ENCODE measurements at places on chromosomes 13 and 19. TPM values are rescaled to one million over a fixed set of nuclear protein-coding genes. Genes with fewer than 3 reads are reported as not detected.

The ZNF611 gene
- total RNA-seq = 6.9 TPM

The NAPSA gene
- 0.15 TPM for total RNA-seq

The CLEC17A gene
- not detected for total RNA-seq

The CNFN gene
- 1.1 TPM for total RNA-seq

The IGFLR1 gene
- total RNA-seq = 3.3 TPM

The ERICH6B gene
- total RNA-seq = not detected

The KMT5C gene
- total RNA-seq = 13.4 TPM

The CGB1 gene
- total RNA-seq = not detected

The LGALS7B gene
- total RNA-seq = not detected

The SERPINE3 gene
- 0.34 TPM for total RNA-seq

The SIGLEC10 gene
- total RNA-seq = not detected

The VSIG10L gene
- total RNA-seq = 1.4 TPM

The TEX26 gene
- total RNA-seq = not detected

The SHANK1 gene
- under 0.01 TPM for total RNA-seq

The ITM2B gene
- 185 TPM for total RNA-seq

The ZNF536 gene
- total RNA-seq = 2.5 TPM

The HSPB6 gene
- 1.8 TPM for total RNA-seq

The ANKRD24 gene
- total RNA-seq = 0.62 TPM

The BRD4 gene
- 17.1 TPM for total RNA-seq

The ZNF729 gene
- total RNA-seq = not detected

The CEACAM20 gene
- total RNA-seq = not detected

The CSNK1A1L gene
- not detected for total RNA-seq

The FXYD3 gene
- total RNA-seq = 4.0 TPM

The IFNL1 gene
- not detected for total RNA-seq

The NKPD1 gene
- under 0.01 TPM for total RNA-seq

The UNC13A gene
- total RNA-seq = under 0.01 TPM

The CEACAM19 gene
- total RNA-seq = 0.33 TPM

The UBE2L5 gene
- total RNA-seq = not detected

The EXOC3L2 gene
- total RNA-seq = not detected

The FGF21 gene
- not detected for total RNA-seq

The INSR gene
- 26.2 TPM for total RNA-seq

The PTH2 gene
- not detected for total RNA-seq

The DNASE2 gene
- 31.0 TPM for total RNA-seq

The MEDAG gene
- 0.73 TPM for total RNA-seq

The CEACAM16 gene
- total RNA-seq = not detected

The SMIM24 gene
- total RNA-seq = not detected

The OR10H1 gene
- total RNA-seq = not detected

The NOVA2 gene
- not detected for total RNA-seq

The NALCN gene
- total RNA-seq = 0.33 TPM

The CNMD gene
- total RNA-seq = not detected

Measured in melanocyte of skin (primary cell).